Testis (tissue), 5 donors: ENCODE measurements at places on chromosomes 5 and 9. TPM values are rescaled to one million over a fixed set of nuclear protein-coding genes. Genes with fewer than 3 reads are reported as not detected.

The ADAM19 gene
- 3.1 TPM for polyA plus RNA-seq

The AQP3 gene
- polyA plus RNA-seq = 6.3 TPM

The RMRP gene
- polyA plus RNA-seq = not detected

The PRUNE2 gene
- polyA plus RNA-seq = 19.3 TPM

The TIMD4 gene
- polyA plus RNA-seq = 197 TPM

The CER1 gene
- not detected for polyA plus RNA-seq

The NUTM2G gene
- 2.7 TPM for polyA plus RNA-seq

The SOX30 gene
- polyA plus RNA-seq = 197 TPM

The DNM1 gene
- polyA plus RNA-seq = 10.7 TPM

GRCh38 chr5:1772634-1773033 lies 27.0 kb downstream of the MRPL36 start:
- H3K36me3 ChIP-seq = no peaks in the 10 kb centered on the region
- H3K27ac ChIP-seq = no peak overlapping the region
- no peaks in the 10 kb centered on the region for H3K4me1 ChIP-seq
- H3K27me3 ChIP-seq = no peaks in the 10 kb centered on the region
- no peak for DNase-seq

DNA sequence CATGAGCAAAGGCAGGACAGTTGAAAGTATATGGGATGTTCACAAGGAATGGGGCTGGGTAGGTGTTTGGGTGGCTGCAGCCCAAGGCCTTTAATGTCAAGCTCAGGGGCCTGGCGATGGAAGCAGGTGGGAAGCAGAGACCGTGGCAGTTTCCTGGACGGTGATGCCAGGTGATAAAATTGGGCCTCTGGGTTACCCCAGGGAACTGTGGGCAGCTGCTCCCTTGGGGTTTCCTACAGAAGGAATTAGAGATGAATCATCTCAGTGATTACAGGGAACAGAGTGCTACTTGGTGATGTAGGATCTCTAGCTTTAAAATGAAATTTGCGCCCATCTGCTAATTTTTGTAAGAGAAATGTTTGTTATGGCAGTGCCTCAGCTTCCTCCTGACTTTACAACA lies 39.2 kb downstream of the TSTD2 start:
- DNase-seq = no peak
- no peak overlapping the region for H3K4me3 ChIP-seq
- H3K4me1 ChIP-seq = peaks cover 10% of the 10 kb centered on the region
- H3K36me3 ChIP-seq = no peaks in the 10 kb centered on the region
- no peak overlapping the region for H3K27ac ChIP-seq
- H3K27me3 ChIP-seq = no peaks in the 10 kb centered on the region

- peak; percentile 24 for DNase-seq
- H3K4me3 ChIP-seq = no peak overlapping the region
- no peak overlapping the region for H3K27ac ChIP-seq
- H3K4me1 ChIP-seq = no peaks in the 10 kb centered on the region
These were observed 23.2 kb downstream of the GAPVD1 start for GRCh38 chr9:125284855-125285254.

- no peak overlapping the region for H3K27ac ChIP-seq
- no peaks in the 10 kb centered on the region for H3K4me1 ChIP-seq
- no peaks in the 10 kb centered on the region for H3K36me3 ChIP-seq
- H3K27me3 ChIP-seq = no peaks in the 10 kb centered on the region
- no peak overlapping the region for H3K4me3 ChIP-seq
These were observed 21.7 kb downstream of the ARHGEF28 start for GRCh38 chr5:73647721-73648120.

- H3K36me3 ChIP-seq = no peaks in the 10 kb centered on the region
- H3K4me1 ChIP-seq = no peaks in the 10 kb centered on the region
- H3K27me3 ChIP-seq = no peaks in the 10 kb centered on the region
- H3K27ac ChIP-seq = no peak overlapping the region
- H3K4me3 ChIP-seq = no peak overlapping the region
- DNase-seq = peak; percentile 63
These were observed 21.0 kb upstream of the ALDH1B1 start for GRCh38 chr9:38371495-38371894.

DNA sequence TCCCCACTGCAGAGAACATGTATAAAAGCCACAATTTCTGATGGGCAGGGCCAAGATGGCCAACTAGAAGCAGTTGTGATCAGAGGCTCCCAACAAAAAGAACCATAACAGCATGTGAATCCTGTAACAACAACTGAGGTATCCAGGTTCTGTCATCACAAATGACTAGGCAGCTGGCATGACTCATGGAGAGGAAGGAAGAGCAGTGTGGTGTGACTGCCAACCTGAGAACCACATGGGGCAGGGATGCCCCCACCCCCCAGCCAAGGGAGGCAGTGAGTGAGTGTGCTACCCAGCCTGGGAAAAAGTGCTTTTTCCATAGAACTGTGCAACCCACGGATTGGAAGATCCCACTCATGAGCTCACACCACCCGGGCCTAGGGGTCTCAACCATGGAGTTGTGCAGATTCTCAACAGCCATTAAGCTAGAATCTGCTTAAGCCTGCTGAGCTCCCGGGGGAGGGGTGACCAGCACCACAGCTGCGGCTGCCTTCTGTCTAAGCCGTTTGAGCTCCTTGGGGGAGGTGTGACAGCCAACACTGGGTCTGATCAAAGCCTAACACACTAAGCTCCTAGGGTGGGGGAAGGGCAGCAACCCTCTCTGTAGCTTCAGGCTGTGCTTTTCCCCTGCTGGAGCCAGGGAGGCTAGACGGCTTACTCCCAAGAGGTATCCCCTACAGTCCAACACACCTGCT lies 80.1 kb upstream of the DMAC1 start:
- no peaks in the 10 kb centered on the region for H3K4me1 ChIP-seq
- H3K36me3 ChIP-seq = no peaks in the 10 kb centered on the region
- no peak for DNase-seq
- H3K4me3 ChIP-seq = no peak overlapping the region
- H3K27ac ChIP-seq = no peak overlapping the region

- H3K27me3 ChIP-seq = no peaks in the 10 kb centered on the region
- no peaks in the 10 kb centered on the region for H3K4me1 ChIP-seq
- H3K27ac ChIP-seq = no peak overlapping the region
- no peak overlapping the region for H3K4me3 ChIP-seq
- no peak for DNase-seq
These were observed 112.5 kb downstream of the RICTOR start for GRCh38 chr5:38961691-38962090.

DNA sequence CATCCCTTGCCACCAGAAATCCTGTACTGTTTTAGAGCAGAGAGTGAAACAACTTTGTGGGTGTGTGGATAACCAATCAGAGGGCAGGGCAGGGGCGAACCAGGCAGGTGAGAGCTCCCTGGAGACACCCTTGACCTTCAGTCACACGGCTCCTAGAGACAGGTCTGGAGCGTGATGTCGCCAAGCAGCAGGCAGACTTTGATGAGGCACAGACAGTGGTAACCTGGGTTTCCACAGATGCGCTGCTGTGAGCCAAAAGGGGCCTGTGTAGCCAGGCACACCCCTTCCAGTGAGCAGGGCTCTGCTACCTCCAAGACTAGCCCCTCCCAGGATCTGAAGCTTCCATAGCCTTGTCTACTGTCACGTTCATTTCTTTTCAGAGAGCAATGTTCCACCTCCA lies 317.8 kb upstream of the ADCY2 start:
- no peaks in the 10 kb centered on the region for H3K27me3 ChIP-seq
- H3K27ac ChIP-seq = no peak overlapping the region
- no peaks in the 10 kb centered on the region for H3K36me3 ChIP-seq

- H3K36me3 ChIP-seq = no peaks in the 10 kb centered on the region
- H3K27me3 ChIP-seq = no peaks in the 10 kb centered on the region
- no peak overlapping the region for H3K4me3 ChIP-seq
- no peak overlapping the region for H3K27ac ChIP-seq
These were observed 22.9 kb upstream of the ROPN1L start for GRCh38 chr5:10418654-10419345.

- no peak overlapping the region for H3K4me3 ChIP-seq
- H3K4me1 ChIP-seq = no peaks in the 10 kb centered on the region
- DNase-seq = no peak
- H3K27ac ChIP-seq = no peak overlapping the region
- H3K36me3 ChIP-seq = no peaks in the 10 kb centered on the region
- no peaks in the 10 kb centered on the region for H3K27me3 ChIP-seq
These were observed 221.4 kb downstream of the SPATA31D1 start for GRCh38 chr9:82209797-82210470.

DNA sequence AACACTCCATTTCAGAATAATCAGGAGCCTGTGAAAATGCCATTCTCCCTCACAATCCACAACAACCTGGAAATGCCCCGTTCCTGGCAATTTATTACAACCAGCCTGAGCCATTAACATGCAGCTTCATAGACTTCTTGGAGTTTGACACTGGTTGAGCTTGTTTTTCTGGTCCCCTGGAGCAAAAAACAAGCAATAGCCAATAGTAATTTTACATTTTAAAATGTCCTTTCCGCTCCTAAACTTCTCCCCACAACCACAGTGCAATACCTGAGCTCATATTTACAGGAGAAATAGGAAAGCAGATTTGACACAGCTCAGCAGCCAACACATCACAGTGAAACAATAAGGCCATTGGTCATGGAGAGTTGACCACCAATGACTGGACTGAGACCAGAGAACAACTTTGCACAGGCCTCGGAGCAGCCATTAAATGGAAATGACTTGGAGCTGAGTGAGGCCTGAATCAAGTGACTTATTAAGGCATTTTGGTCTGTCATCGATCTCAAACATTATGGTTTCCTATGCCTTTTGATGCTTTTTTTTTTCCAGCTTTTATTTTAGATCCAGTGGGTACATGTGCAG lies 73.0 kb downstream of the ENC1 start:
- no peak overlapping the region for H3K4me3 ChIP-seq
- H3K27me3 ChIP-seq = no peaks in the 10 kb centered on the region
- H3K36me3 ChIP-seq = no peaks in the 10 kb centered on the region
- no peaks in the 10 kb centered on the region for H3K4me1 ChIP-seq
- no peak overlapping the region for H3K27ac ChIP-seq

- no peak overlapping the region for H3K27ac ChIP-seq
- no peak overlapping the region for H3K4me3 ChIP-seq
- peaks cover 14% of the 10 kb centered on the region for H3K4me1 ChIP-seq
- H3K27me3 ChIP-seq = no peaks in the 10 kb centered on the region
These were observed 2.5 kb upstream of the RAB14 start for GRCh38 chr9:121204121-121204520.

GRCh38 chr9:91424403-91425176 lies 958 bp upstream of the NFIL3 start:
- H3K4me1 ChIP-seq = peaks cover 26% of the 10 kb centered on the region
- no peaks in the 10 kb centered on the region for H3K36me3 ChIP-seq
- DNase-seq = peak; percentile 91
- H3K27ac ChIP-seq = peak overlapping the region; percentile 99
- H3K27me3 ChIP-seq = no peaks in the 10 kb centered on the region
- H3K4me3 ChIP-seq = peak overlapping the region; percentile 82

GRCh38 chr9:129702589-129703520 lies 37.4 kb downstream of the PRRX2 start:
- no peaks in the 10 kb centered on the region for H3K27me3 ChIP-seq
- peaks cover 5% of the 10 kb centered on the region for H3K4me1 ChIP-seq
- H3K36me3 ChIP-seq = no peaks in the 10 kb centered on the region
- peak overlapping the region; percentile 22 for H3K27ac ChIP-seq
- peak; percentile 31 for DNase-seq

DNA sequence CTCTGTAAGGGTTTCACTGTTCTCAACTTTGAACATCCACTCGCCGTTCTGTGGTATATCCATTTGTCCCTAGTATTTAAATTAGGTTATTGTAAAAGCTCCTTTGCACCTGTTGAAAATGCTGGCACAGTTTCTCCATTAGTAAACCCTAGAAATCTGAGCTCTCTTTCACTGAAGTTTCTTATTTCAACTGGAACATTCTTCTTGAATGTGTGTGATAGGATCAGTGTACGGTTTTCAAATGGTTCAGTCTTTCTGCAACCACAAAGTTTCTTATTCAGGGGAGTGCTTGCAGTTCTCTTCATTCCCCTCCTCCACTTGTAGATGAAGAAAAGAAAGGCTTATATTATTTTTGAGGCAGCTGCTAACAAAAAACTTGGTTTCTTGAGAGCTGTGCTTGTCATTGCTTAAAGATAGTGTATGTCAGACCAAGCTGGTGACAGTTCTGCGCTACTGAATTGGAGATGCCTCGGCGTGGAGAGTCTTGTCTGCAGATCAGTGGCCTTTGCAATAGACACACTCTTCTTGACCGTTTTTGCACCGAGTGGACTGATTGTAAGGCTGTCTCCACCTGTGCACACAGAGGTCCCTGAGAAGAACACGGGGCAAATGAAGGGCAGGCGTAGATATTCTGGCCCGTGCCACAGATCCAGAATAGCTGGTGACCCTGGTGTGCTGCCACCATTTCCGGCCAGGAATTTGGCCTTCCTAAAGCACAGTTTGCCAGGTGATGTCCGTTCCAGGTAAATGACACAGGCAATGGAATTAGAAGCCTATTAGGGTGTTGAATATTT lies 102.2 kb downstream of the TRIO start:
- no peak overlapping the region for H3K4me3 ChIP-seq
- no peaks in the 10 kb centered on the region for H3K27me3 ChIP-seq
- H3K36me3 ChIP-seq = no peaks in the 10 kb centered on the region
- peaks cover 8% of the 10 kb centered on the region for H3K4me1 ChIP-seq
- H3K27ac ChIP-seq = no peak overlapping the region

GRCh38 chr5:154386952-154387629 lies 58.7 kb upstream of the SAP30L start:
- no peak overlapping the region for H3K27ac ChIP-seq
- no peak for DNase-seq
- H3K36me3 ChIP-seq = no peaks in the 10 kb centered on the region
- no peak overlapping the region for H3K4me3 ChIP-seq
- H3K4me1 ChIP-seq = peaks cover 14% of the 10 kb centered on the region

DNA sequence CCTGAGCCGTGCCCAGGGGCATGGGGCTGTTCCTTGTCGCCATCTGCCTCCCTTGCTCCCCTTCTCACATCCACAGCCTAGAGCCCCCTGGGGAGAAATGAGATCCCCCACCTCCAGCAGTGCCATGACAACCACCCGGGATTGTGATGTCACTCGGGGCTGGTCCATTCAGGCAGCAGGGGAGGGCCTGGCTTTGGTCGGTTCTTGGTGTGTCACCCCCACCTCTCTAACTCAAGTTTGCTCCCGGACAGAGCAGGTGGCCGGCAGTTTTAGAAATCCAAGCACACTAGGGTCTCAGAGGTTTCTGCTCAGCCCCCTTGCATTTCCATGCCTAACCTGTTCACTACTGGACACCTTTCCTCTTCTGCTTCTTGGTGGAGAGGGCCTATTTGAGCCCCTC lies at the start of gene ACTL7B:
Gene ACTL7B (minus strand): TSS at position 99 of the 400 bp plus-strand sequence. CDS start 56 bp downstream, at position 43.
- H3K36me3 ChIP-seq = no peaks in the 10 kb centered on the region
- no peak within 1 kb of the TSS for H3K27ac ChIP-seq
- no peaks in the 10 kb centered on the region for H3K4me1 ChIP-seq
- DNase-seq = no peak
- H3K4me3 ChIP-seq = peak within 1 kb of the TSS; percentile 32
